ENCODE measurements at places on chromosomes 1 and 21.

DNA sequence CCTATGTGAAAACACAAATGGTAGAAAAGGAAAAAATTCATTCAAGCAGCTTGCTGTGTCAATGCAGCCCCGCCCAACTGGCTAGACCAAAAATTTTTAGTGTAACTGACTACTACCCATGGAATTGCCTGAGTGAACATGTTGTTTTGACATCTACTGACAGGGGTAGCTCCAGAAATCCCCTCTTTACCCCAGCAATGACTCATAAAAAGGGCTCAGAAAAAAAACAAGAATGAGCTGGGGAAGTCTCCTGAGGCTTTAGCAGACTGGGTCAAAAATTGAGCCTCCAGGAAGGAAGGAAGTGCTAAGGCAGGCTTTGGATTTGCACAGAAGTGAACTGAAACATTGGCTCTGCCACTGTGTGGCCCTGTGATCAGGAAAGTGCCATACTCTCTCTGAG, 24.4 kb upstream of the FGGY start:
- peak; percentile 59 for DNase-seq

DNA sequence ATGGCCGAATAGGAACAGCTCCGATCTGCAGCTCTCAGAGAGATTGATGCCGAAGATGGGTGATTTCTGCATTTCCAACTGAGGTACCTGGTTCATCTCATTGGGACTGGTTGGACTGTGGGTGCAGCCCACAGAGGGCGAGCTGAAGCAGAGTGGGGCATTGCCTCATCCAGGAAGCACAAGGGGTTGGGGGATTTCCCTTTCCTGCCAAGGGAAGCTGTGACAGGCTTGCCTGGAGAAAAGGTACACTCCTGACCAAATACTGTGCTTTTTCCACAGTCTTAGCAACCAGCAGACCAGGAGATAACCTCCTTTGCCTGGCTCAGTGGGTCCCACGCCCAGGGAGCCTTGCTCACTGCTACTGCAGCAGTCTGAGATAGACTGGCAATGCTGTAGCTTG, 66.9 kb downstream of the HSD3B1 start:
- DNase-seq: no peak

DNA sequence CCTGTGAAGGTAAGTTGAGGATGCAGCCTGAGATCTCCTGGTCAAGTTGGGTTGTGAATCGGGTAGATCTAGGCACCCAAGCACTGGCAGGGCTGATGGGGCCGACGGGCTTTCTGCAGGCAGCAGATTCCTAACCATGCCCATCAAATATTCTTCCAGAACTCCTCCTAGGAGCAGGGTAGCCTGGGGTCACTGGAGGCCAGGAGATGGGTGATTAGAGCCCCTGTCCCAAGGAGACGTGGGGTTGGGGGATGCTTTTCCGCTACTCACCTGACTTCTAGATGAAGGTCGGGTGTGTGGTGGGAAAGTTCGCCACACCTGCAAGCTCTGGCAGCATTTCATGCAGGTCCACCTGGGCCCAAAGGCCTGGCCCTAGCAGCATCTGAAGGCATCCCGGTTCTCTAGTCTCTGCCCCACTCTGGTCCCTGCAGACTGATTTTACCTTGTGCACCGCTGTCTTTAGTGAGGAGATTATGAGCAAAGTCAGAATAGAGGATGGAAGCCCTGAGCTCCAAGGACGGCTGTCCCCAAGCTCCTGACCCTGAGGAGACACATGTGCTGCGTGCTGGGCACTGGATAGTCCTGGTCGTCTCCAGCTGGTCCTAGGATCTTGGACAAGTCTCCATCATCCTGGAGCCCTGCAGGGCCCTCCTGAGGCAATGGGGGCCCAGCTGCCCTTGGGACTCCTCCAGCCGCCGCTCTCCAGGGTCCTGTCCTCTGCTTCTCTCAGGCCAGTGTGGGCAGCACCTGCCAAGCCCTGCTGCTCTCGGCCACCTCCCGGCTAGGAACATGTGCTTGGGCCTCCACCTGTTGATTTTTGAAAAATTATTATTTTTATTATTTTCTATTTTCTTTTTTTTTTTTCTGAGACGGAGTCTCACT, 21.8 kb upstream of the C2CD2 start:
- no peak for DNase-seq

DNA sequence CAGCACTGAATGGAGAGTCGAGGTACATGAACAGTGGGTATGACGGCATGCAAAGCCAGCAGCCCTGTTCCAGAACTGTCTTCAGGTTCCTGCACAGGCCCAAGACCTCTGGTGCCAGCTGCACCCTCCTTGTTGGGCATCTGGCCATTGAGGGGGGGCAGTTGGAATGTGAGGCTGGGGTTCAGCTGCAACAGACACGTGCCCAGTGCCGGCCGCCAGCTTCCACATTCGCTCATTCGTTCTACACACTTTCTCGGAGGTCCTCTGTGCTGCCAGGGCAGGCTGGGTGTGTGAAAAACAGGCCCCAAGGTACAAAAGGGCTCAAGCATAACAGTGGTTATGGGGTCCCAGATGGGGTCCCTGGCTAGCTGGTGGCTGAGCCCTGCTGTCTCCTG, 37.9 kb upstream of the SLC19A1 start:
- DNase-seq: no peak

GRCh38 chr1:226633541-226634165, 85.1 kb downstream of the STUM start:
- no peak for DNase-seq

DNA sequence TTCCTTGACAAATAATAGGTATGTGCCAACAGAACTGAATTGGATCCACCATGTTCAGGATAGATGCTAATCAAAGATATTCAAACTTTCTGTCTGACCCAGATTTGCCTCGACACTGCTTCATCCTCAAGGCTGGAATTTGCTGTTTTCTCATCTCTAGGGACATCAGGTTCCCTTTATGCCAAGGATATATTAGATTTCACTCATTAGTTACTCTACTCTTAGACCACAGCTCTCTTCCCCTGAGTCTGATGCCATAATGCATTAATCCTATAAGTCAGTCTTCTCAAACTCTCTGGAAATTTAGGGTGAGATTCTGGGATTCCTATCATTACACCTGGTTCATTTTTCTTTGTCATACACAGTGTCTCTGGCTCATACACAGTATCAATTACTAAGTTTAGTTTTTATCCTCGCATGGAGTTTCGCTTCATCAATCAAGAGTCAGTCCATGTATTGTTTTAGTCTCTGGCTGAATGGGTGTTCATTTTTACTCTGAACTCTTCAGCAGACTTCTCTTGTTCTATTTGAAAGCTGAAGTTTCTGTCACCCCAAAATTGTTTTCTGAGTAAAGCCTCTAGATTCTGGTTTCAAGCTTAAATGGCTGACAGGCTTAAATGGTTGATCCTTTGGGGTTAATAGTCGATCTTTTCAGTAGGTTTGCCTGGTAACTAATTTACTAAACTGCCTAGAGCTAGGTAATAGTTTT, 9.3 kb upstream of the DCAF6 start:
- DNase-seq: no peak

- no peak for DNase-seq
Measured at GRCh38 chr1:203302456-203302855, 2.9 kb upstream of the BTG2 start.

DNA sequence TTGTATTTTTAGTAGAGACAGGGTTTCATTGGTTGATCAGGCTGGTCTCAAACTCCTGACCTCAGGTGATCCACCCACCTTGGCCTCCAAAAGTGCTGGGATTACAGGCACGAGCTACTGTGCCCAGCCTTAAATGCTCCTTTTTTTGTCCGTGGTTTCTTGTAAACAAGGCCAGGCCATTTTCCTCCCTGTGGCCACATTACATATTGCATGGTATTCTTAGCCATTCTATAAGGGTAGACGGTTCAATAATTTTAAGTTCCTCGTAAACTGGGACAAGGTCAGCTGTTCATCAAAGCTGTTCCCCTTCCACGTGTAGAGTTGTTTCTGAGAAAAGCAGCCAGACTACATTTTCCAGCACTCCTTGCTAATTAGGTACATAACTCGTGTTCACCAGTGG, 10.3 kb upstream of the LUZP1 start:
- peak; percentile 61 for DNase-seq

- DNase-seq: no peak
Measured at GRCh38 chr1:23567996-23568607, 8.8 kb upstream of the ID3 start.

DNA sequence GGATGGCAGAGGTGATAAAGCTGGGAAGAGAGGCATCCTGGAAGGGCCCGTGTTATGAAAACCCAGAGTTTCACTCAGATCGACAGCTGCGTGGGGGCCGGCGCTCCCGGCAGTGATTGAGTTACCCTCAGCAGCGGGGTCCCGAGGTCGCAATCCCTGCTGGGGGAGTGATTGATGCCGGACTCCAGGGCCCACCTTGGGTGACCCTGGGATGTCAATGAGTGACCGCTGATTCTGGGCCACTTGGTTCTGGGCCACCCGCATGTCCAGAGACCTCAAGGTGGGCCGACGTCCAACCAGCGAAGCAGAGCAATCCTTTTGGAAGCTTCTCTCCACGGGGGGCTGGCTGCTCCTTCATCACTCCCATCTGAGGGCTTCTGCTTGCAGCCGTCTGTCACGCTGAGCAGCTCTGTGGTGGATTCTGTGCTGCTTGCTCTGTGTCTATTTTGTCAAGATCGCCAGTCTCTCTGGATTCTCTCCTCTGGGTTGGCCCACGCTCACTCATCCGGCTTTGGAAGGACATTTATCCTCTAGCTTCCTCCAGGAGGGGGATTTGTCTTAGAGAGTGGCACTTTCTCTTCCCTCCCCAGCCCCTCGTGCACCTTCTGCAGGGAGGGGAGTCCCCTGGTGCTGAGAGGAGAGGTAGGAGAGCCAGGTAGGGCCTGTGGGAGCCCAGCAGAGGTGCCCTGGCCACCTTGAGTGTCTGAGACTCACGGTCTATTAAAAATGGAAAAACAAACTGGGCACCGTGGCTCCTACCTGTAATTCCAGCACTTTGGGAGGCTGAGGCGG, 110.9 kb upstream of the C1orf174 start:
- no peak for DNase-seq

DNA sequence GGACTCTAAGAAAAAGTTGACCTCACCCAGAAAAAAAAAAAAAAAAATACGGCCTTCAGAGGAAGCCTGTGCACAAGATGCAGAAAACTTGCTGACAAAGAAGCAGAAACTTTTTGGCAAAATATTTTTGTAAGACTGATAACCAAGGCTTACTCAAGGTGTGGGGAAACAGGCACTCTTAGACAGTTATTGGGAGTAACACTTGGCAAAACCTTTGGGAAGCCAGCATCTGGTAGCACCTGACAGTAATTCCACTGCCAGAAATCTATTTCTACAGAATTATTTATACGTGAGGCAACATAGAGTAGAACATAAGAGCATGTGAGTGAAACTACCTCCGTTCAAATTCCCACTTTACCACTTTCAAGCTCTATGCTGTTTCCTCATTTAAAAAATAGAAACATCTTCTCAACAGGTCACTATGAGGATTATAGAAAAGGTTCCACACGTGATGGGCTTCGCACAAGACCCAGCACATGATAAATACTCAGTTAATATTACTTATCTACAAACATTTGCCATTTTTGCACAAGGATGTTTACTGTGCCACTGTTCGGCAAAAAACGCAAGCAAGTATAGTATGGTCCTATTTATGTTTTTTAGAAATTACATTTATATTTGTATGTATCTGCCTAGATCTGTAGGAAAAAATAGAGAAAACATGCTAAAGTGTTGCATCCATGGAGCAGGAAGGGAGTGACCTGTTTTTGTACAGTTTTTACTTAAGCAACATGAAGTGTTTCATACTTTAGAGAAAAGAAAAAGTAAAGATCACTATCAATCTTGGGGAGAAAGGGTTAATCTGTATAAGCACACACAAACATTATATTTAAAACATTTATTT, 22.2 kb downstream of the MRPL39 start:
- DNase-seq: no peak

GRCh38 chr21:20822666-20823065, 175.5 kb upstream of the NCAM2 start:
- no peak for DNase-seq

- peak; percentile 27 for DNase-seq
Measured at GRCh38 chr1:223628233-223629125, 37.0 kb downstream of the CAPN8 start.

- DNase-seq: peak; percentile 71
Measured at GRCh38 chr1:6727535-6727934, 25.9 kb upstream of the DNAJC11 start.
